Left renal cortex interstitium (tissue), 4 donors: ENCODE measurements at places on chromosomes 4 and X.

- DNase-seq, result no peak
These were observed 15.8 kb upstream of the MAGEA4 start for GRCh38 chrX:151896734-151897474.

DNA sequence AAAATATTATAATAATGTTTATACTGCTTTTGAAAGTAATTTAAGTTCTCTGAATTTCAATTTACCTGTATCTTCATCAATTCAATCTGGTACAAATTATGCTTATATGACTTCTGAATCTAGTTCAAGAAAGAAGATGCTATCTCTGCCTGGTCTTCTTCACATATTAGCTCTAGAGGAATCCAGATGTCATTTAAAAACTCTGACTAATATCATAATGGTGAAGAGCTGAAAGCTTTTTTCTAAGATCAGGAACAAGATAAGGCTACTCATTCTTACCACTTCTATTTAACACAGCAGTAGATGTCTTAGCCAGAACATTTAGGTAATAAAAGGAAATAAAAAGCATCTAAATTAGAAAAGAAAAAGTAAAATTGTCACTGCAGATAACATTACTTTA is 636.1 kb downstream of the ARAP2 start:
- no peak for DNase-seq

- DNase-seq, result no peak
These were observed 47.6 kb downstream of the ANOS1 start for GRCh38 chrX:8684201-8684965.

DNA sequence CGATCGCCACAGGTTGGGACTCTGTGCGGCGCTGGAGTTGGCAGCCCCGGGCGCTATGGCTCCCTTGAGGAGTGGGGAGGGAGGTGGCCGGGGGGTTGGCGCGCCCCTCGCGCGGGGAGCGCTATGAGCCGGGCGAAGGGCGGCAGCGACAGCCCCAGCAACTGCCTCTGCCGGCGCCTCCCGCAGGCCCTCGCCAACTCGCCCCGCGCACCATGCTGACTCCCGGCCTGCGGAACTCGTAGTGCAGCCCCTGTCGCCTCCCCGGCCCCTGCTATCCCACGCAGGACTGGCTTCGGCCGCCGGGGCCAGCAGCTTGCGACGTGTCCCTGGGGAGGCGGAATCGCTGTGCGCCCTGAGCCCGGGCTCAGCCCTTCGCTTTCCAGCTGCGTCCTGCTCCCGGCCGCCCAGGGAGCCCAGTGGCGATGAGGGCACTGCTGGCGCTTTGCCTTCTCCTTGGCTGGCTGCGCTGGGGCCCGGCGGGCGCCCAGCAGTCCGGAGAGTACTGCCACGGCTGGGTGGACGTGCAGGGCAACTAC is 415 bp downstream of the SHISA3 start:
- DNase-seq, result no peak

DNA sequence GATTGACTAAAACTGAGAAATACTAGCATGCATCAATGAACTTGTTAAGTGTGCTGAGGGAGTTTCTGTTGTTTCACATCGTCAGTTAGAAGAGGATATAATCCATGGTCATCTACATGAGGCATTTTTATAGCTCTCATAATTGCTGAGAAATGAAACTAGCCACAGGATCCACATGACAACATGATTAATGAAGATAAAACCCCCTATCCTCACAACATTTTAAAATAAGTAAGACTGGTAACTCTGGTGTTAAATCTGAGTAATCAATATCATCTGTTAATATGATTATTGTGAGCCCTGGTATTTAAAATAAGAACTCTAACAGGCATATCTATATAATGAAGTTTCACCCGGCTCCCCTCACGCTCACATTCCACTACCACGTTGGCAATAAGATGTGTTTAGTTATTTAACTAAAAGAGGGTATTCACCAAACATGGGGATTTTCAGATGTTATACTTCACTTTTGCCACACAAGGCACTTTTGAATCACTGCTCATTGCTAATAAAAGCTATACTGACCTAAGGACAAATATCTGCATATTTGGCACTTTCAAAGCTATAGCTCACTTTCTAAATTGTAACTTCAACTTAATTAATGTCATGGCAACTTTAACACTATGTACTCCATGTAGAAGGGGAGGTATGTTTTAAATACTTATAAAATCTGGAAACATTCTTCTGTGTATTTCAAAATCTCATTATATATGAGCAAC is 6.7 kb downstream of the UNC5C start:
- DNase-seq, result no peak

DNA sequence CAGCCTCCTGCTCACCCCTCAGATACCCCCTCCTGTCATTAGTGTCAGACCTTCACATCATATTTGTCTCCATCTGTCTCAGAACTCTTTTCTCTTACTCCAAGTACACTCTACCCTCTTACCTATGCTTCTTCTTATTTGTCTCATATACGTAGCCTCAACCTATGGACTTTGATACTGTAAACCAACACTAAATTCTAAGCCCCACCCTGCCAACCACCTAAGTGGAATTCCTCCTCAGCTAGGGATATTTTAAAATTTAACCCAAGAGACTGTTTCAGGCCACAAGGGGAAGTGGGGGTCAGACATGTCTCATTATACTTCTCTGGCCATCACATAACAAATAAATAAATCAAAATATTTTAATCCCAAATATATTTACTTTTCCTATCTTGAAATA is 778.1 kb upstream of the GRID2 start:
- no peak for DNase-seq

GRCh38 chr4:158769175-158769921 is 522 bp downstream of the FNIP2 start:
- DNase-seq, result no peak

GRCh38 chrX:22021751-22022324 is 10.3 kb upstream of the PHEX start:
- no peak for DNase-seq

DNA sequence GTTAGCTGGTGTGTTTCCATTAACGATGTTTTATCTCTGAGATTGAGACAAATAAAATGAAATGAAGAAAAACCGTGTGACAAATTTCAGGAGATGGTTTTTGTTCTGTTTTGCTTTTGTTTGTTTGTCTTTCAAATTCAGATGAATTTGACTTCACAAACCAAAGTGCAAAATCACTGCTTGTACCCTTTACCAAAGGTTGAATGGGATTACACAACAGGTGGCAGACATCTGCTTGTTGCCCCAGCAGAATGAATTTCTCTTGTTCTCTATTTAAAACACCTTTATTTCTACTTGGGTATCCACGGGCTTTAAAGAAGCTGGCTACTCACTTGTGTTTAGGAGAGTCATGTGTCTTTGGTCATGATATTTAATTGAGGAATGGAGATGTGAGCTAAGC is 239.7 kb upstream of the CLNK start:
- no peak for DNase-seq

- no peak for DNase-seq
These were observed 192.5 kb downstream of the EDA start for GRCh38 chrX:69808375-69808774.

GRCh38 chr4:41181037-41181436 is 33.3 kb downstream of the APBB2 start:
- no peak for DNase-seq

GRCh38 chr4:2402048-2402842 is 16.2 kb downstream of the ZFYVE28 start:
- no peak for DNase-seq

DNA sequence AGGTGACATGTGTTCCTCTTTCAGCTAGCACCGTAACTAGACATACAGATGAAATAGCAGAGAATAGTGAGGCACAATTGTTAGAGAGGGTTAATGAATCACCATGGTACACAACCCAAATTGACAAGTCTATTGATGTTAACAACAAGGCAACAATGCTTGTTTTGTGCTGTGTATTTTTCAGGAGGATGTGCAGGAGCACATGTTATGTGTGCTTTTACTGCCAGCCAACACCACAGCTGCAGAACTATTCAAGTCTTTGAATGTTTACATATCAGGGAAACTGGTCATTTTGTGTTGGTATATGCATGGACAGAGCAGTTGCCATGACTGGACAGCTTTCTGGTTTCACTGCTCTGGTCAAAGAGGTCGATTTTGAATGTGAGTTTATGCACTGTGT is 32.8 kb downstream of the STBD1 start:
- no peak for DNase-seq

GRCh38 chr4:73067971-73068394 is 1.5 kb downstream of the COX18 start:
- DNase-seq, result peak; percentile 27

- DNase-seq, result no peak
These were observed 5.8 kb upstream of the SRD5A3 start for GRCh38 chr4:55340266-55340665.

GRCh38 chrX:138885886-138886285 is 174.4 kb upstream of the FGF13 start:
- no peak for DNase-seq

- no peak for DNase-seq
These were observed 69.3 kb downstream of the NBDY start for GRCh38 chrX:56798339-56798711.

GRCh38 chr4:159401226-159401712 is 298.4 kb downstream of the RAPGEF2 start:
- DNase-seq, result no peak

DNA sequence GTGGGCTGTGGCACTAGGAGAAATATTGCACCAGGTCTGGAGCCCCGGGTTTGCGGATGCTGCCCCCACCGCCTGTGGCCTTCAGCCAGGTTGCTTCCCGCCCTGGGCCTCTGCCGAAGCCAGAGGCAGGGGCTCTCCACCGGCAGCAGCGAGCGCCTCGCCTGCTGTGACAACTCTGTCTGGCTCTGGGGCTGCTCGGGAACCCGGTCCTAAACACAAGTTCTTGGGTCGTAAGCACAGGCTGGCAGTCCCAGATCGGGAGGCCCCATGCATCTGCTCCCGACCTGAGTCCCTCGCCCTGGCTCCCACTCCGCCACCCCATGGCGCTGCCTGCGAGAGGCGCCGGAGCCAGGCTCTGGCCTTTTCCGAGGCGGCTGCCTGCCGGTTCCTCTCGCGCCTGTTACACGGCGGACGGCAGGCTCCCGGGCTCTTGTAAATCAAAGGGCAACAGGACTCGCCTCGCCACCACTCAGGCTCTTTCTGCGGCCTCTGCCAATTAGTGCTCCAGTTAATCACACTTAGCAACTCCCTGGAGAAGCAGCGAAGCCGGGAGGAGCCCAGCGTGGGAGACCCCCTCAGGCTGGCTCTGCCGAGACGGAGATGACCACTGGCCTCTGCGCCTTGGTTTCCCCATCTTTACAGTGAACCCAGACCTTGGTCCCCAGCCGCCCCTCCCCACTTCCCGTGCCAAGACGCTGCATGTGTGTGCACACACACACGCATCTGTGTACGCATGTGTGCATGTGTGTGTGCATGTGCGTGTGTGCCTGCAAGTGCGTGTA is 109.2 kb downstream of the DCTD start:
- DNase-seq, result no peak

DNA sequence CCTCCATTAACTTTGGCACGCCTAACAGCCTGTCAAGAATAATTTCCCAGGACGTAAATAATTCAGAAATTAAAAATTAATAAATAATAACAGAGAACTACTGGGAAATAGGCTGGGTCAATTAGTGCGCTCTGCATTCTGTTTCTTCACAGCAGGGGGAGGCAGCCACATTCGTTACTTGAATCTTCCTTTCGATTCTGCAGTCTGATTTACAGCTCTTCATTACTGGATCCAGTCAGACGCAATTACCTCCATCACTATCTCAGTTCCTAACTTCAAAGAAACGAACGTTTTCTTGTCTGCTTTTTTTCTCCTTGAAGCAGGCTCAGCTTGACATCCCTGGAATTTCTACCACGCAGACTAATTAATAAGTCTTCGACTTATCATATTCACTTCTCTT is 9.0 kb upstream of the RPL34 start:
- DNase-seq, result no peak

- no peak for DNase-seq
These were observed 107.6 kb downstream of the MID1 start for GRCh38 chrX:10512741-10513140.

DNA sequence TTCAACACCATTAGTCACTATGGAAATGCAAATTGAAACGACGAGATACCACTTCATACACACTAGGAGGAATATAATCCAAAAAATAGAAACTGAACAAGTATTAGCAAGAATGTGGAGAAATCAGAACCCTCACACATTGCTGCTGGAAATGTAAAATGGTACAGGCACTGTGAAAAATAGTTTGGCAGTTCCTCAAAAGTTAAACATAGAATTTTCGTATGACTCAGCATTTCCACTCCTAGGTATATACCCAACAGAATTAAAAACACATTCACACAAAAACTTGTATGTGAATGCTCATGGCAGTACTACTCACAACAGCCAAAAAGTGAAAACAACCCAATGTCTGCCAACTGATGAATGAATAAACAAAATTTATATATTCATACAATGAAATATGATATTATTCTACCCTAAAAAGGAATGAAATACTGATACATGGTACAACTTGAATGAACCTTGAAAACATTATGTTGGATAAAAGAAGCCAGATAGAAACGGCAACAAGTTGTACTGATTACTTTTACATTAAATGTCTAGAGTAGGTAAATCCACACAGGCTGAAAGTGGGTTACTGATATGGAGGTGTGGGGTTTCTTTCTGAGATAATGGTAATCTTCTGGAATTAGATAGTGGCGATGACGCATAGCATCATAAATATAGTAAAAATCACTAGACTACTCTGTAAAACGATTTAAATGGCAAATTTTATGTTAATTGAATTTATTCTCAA is 22.3 kb downstream of the TEC start:
- DNase-seq, result no peak

- no peak for DNase-seq
These were observed 1268.6 kb downstream of the RAPGEF2 start for GRCh38 chr4:160371446-160371845.

GRCh38 chrX:51798701-51799100 is 55.5 kb downstream of the GSPT2 start:
- DNase-seq, result no peak

GRCh38 chr4:75511841-75512240 is 2.4 kb downstream of the RCHY1 start:
- no peak for DNase-seq

- DNase-seq, result no peak
These were observed 53.0 kb downstream of the ZFX start for GRCh38 chrX:24202465-24203031.

- no peak for DNase-seq
These were observed 123.4 kb downstream of the CLCN5 start for GRCh38 chrX:50045823-50046222.

DNA sequence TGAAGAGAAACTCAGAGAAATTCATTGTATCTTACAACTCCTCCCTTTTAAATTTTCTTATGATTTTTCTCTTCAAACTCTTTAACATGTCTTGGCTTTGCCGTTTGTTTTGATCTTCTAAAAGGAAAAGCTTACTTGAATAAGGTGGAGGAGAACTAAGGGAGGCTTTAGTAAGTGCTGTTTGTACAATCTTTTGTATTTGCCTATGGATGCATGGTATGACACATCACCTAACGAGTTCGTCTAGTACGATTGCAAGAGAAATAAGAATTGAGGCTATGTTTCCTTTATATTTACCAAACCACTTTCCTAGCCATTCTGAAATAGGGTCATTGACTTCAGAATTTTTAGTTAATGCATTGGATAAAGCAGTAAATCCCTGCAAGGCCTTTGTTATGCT is 8.4 kb upstream of the BST1 start:
- DNase-seq, result no peak
